Cortex of kidney (tissue), 1 donor: ENCODE measurements at places on chromosomes 12 and 14.

DNA sequence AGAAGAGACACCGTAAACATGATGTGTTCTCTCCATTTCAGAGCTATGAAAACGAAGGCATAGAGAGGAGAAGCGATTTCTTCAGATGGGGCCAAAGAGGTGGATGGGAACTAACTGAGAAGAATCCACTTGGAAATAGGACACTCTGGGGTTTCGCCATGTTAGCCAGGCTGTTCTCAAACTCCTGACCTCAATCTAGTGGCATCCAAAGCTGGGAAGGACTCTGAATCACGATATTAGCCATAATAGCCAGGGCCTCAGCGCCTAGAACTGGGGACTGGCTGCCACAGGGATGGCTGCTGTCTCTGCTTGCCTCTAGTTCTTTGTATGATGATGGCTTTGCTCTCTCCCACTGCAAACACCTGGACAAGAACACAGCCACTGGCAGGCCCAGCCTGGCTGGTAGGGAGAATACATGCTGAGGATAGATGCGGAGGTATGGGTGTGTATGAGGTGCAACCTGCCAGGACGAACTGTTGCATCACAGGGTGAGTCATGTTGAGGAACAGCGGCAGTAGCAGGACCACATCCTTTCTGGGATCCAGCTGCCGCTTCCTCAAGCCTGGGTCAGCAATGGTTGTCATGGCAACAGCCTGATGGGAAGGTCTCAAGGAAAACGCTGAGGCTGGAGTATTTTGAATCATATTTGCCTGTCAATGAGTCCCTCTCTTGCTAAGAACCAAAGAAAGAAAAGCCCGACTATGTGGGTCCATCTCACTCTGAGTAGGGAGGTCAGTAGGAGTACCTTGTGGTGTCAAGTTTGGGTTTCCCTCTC is 31.1 kb downstream of the CCDC177 start:
- DNase-seq: no peak

DNA sequence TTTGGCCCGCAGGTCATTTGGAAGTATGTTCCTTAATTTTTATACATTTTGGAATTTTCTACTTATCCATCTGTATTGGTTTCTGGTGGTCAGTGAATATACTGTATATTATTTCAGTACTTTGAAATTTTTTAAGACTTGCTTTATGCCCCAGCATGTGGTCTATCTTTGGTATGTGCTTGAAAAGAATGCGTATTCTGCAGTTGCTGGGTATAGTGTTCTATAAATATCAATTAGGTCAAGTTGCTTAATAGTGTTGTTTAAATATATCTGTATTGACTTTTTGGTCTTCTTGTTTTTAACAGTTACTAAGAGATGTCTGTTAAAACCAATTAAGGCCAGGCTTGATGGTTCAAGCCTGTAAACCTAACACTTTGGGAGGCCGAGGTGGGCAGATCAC is 21.7 kb upstream of the SIX1 start:
- DNase-seq: no peak

GRCh38 chr12:93786656-93787397 is 109.7 kb downstream of the CRADD start:
- no peak for DNase-seq

GRCh38 chr12:43293396-43293795 is 258.6 kb downstream of the ADAMTS20 start:
- DNase-seq: no peak
